ENCODE measurements at places on chromosomes 2 and 18.

DNA sequence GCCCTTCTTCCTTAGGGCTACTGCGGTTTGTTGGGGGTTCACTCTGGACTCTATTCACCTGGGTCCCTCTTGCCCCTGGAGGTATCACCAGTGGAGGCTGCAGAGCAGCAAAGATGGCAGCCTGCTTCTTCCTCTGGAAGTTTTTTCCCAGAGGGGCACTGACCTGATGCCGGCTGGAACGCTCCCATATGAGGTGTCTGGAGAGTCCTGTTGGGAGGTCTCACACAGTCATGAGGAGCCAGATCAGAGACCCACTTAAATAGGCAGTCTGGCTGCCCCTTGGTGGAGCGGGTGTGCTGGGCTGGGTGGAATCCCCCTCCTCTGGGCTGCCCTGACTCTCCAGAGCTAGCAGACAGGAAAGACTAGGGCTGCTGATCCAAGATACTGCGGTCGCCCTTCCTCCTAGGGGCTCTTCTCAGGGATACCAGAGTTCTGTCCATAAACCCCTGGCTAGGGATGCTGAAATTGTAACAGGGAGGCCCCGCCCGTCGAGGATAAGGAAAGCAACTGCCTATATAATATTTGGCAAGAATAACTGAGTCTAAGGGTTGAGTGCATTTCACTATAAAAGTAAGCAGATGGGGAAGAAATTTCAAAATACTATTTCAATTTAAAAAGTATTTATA, 140.7 kb downstream of the NOL4 start:
- DNase-seq, result no peak

DNA sequence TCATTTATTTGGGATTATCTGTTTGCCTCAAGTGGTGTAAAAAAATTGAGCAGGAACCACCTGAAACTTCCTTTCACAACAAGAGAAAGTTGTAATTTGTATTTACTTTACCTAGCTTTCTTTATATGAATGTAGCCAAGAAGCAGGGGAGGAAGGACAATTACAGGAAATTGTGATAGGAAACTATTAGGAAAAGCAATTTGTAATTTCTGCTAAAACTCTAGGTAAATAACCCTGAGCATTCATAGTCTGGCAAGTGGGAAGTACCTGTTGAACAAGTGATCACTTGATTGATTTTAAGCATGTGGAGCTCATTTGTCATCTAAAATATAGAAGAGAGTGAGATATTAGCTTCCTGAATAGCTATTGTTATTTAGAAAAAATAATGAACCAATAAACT, 5.0 kb downstream of the TFPI start:
- no peak for DNase-seq

GRCh38 chr18:35610724-35611123, 29.2 kb downstream of the GALNT1 start:
- no peak for DNase-seq

DNA sequence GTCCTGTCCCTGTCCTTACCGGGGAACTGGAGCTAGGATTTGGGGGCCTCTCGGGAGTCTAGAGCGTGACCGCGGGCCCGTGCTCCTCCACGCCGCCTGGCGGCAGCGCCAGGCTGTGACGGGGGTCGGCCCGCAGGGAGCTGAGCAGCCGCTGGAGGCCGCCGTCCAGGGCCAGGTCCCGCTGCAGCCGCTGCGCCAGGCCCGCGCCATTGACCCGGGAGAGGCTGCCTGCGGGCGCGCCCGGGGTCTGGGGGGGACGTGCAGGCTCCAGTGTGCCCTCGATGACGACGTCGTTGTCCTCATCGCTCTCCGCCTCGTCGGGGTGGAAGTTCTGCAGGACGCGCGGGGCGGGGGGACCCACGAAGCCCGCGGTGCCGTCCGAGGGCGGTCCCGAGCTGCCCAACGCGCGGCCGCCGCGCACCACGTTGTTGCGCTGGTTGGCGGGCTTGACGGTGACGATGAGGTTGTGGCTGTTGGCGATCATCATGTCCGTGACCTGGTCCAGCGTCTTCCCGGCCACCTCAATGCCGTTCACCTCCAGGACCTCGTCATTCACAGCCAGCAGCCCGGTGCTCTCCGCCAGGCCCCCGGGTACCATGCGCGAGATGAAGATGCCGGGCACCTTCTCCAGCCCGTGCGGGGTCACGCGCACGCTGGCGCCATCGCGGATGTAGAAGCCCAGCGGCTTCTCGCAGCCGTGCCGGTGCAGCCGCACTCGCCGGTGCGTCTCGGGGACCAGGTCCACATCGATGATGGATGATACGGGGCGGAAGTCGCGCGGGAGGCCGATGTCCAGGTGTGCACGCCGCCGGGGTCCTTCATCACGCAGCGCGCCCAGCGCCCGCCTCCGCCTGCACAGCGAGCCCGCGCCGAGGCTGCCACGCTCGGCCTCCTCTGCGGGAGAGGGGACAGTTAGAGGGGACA, 50.9 kb downstream of the ADNP2 start:
- no peak for DNase-seq
